Stimulated activated effector memory CD8-positive, alpha-beta T cell treated with anti-CD3 and anti-CD28 coated beads, Interleukin-12 subunit alpha, Interleukin-12 subunit beta, amount 100 ng/mL, for 72 hours (primary cell): ENCODE measurements at places on chromosomes 3 and 15.

DNA sequence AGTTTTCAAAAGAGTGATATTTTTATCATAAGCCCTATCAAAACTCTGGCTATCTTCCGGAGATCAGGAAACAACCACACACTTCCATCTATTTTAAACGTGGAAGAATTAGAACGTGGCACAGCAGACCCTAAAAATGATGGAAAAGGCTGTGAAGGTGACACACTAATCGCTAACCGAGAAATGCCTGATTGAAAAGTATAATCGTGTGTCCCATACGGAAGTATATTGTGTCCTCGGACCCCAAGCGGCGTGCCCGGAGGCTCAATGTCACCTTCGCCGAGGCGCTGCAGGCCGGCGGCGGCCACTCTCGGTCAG lies 642 bp downstream of the COX5A start:
- no peak for DNase-seq

DNA sequence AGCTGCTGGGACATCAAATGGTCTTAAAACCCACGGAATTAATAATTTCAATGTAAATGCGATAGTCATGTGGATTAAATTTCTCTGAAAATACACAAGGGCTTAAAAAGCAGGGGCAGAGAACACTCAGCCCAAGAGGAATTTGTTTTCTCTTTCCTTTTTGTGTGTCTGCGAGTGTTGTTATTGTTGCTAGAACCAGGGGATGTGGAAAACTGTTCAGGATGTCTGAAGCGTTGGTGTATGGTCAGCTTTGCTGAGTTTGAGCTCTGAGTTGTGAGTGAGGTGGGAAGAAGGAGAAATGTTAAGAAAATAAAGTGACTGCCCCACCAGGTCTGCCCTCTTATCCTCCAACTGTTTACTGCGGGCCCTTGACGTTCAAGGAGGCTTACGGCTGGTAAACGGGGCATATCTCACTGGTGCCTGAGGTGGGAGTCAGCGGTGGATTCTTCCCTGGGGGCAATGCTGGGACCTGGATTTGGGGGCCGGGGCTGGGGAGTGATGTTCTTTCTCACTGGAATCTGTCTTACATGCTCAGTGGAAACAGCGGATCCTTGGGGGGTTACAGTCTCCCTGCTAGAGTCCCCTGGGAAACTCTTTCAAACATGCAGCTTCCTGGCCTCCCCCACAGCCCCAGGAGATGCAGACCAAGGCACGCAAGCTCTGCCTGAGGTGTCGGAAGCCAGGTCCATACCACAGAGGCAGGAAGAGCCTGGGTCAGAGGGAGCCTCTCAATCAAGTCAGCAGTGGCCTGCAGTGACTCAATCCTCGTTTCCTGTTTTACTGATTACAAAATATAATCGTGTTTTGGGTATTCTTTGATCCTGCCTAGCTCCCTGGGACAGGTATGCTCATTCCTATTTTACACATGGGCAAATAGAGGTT lies 41.8 kb downstream of the ITGA11 start:
- DNase-seq, result no peak

DNA sequence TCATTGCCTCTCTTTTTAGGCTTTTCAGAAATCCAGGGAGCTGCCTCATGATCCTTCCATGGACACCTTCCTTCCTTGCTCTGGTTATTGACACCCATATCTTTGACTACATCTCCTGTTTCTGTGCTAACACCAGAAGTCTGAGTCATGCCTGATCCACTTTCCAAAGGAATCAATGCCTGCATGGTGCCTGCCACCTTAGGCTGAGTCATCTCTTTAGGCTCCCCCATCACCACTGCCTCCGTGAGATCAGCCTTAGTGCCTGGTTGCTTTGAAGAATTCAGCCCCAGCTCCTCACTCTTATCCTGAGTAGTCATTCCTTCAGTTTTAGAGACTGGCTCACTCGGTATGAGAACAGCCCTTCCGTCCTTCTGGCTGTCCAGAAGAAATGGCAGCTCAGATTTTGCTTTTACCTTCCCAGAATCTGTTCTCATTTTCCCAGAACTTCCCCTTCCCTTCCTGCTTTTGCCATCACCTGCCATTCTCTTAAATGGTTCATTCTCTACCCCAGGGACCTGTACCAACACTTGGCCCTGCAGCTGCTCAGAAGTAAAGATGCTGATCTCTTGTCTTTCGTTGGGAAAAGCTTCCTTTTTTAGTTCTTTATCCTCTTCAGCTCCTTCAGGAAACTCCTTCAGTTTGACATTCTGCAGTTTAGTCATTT lies 105.3 kb downstream of the MAP4 start:
- DNase-seq, result no peak

GRCh38 chr3:133506215-133506901 lies 67.1 kb upstream of the CDV3 start:
- peak; percentile 65 for DNase-seq

DNA sequence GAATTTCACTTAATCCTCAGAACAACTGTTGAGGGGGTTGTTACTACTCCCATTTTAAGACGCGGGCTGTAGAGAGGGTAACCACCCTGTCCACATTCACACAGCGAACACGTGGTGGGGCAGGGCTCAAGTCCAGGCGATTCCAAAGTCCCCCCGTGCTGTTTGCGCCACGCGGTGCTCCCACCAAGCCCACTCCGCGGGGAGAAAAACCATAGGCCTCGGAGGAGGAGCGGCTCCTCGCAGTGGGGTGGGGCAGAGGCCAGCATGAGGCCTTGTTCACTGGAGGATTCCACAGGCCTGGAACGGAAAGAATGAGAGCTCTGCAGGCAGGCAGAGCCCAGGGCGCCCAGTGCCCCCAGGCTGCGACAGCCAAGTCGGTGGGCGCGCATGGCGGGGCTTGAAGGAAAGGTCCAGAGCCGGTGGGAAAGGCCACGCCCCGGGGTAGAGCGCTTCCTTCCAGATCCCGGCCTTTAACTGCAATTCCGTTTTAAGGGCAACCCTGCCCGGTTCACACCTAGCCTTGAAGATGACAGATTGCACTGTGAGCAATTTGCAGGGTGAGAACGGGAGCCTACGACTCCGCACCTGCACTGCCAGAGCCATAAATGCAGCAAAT lies 161.8 kb upstream of the TBL1XR1 start:
- DNase-seq, result peak; percentile 40

DNA sequence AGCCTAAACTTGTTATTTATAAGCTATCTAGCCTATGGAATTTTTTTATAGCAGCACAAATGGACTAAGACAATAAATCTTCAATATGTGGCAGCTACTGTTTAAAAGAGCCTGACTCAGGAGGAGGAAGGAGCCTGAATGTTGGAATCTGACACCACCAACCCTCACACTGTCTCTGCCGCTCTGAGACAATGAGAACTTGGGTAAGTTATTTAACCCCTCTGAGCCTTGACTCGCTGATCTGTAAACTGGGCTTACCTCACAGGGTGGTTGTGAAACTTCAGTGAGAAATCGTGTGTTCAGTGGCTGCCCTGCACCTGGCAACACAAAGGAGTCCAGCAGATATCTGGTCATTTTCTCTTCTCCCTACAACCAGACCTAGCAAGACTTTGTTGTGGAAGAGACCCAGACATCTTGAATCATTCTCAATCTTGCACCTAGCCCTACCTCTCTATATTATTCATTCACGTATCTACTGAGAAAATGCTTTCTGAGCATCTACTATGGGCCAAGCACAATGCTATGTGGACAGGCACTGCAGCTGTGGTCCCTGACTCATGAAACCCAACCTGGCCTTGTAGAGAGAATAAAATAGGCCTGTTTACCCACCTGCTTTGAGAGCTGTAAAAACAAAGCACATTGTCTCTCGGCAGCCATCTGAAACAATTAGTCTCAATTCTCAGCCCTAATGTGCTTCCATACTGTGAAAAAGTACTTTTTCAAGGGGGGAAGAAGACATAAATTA lies 81.9 kb upstream of the SLC25A36 start:
- DNase-seq, result no peak

DNA sequence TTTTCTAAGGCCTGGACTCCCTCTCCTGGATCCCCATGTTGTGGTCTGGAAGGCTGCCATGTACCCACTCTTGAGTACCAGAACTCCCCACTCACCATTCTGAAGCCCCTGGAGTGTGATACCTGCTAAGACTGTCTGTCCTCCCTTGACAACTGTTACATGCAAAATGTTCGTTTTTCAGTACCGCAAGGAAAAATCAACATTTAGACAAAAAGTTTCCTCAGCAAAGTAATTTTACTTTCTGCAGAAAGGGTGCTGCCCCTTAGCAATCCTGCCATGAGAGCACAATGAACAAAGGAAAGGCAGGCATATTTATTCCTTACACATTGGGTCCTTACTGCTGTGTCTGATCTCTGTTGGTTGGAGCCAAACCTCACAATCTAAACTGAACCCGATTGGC lies 7.0 kb upstream of the GK5 start:
- DNase-seq, result no peak

GRCh38 chr3:195286115-195286872 lies 15.3 kb upstream of the XXYLT1 start:
- DNase-seq, result no peak

GRCh38 chr3:112639455-112640225 lies 1.3 kb downstream of the CCDC80 start:
- DNase-seq, result no peak

DNA sequence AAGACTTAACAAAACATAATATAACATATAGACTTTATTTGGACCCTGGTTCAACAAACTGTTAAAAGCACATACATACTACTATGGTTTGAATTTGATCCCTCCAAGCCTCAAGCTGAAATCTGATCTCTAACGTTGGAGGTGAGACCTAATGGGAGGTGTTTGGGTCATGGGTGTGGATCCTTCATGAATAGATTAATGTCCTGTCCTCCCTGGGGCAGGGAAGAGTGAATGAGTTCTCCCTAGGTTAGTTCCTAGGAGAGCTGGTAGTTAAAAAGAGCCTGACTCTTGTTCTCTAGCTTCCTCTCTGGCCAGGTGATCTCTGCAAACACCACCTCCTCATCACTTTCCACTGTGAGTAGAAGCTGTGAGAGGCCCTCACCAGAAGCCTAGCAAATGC lies 36.4 kb downstream of the CLASP2 start:
- no peak for DNase-seq

DNA sequence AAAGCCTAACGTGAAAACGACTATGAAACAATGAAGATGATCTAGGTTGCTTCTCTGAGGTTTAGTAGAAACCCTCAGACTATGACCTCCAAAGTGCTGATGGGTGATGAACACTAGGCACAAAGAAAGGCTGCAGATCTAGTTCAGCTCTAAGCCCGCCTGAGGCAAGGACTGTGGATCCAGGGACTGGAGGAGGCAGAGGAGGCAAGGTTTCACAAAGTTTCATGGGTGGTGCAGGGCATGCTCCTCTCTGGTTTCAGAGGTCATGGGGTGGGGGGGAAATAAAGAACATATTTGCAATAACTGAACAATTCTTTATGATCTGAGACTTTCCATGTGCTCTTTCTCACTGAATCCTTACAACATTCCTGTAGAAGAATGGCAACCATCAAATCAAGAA lies 679.2 kb downstream of the NTRK3 start:
- no peak for DNase-seq

GRCh38 chr15:68818066-68818768 lies 2.5 kb downstream of the ANP32A start:
- DNase-seq, result peak; percentile 45

DNA sequence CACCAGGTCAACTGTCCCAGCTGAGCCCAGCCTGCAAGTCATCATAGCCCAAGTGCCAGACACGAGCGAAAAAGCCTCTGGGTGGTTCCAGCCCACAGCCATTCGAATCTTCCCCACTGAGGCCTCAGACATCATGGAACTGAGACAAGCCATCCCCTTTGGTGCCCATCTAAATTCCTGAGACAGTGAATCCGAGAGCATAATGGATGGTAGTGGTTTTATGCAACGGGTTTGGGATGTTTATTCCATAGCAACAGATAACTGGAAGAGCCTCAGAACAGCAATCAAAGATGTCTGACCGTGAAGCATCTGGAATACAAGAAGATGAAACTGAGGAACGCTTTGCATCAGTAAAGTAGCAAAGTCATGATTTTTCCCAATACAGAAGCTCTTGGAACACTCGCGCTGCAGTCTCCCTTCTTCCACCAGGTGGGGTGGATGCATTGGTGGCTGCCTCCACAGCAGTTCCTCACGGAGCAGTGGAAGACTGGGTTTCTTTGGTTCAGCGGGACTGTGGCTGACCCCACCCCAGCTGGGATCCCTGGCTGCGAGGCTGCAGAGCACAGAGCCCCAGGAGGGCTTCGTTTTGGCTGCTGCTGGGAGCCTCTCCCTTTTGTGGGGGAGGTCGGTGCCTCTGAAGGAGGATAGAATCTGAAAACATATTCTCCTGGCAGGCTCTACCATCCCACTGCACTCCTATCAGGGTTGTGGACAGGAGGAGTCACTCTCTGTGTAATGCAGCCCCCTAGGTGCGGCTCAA lies 26.4 kb upstream of the PDE8A start:
- DNase-seq, result no peak

DNA sequence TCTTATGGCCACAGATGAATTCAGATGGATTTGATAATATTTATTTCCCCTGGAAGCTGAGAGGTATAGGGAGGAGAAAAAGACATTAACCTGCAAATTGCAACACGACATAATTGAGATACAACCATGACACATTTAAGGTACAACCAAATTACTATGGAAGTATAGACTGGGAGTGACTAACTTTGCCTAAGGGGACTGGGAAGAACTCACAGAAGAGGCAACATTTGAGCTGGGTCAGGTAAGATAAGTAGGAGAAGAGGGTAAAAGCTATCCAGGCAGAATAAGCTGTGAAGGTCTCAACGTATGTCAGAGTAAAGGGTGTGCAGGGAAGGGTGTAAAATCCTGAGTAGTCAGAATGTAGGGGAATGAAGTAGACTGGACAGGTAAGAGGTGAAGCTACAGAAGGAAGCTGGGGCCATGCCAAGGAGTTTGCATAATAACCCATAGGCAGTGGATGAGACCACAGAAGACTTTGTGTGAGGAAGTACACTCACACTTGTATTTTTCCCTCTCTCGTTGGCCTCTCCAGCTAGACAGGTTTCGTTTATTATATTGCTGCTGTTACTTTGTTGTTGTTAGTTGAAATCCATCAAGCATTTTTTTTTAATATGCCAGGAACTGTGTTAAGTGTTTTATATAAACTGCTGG lies 28.0 kb upstream of the PTX3 start:
- no peak for DNase-seq

DNA sequence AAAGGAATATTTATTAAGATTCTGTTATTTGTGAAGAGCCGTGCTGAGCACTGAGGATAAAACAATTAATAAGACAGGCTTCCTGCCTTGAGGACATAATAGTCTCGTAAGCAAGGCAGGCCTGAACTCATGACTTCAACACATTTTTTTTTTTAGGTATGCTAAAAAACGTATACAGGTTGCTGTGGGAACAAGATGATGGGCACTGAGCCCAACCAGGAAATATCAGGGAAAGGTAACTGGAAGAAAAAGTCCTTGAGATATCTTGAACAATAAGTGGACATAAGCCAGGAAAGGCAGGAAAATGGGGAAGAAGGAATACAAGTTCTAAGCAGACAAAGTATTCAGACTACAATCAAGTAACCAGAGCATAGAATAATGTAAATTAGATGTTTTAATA lies 26.1 kb downstream of the CERS3 start:
- DNase-seq, result no peak

DNA sequence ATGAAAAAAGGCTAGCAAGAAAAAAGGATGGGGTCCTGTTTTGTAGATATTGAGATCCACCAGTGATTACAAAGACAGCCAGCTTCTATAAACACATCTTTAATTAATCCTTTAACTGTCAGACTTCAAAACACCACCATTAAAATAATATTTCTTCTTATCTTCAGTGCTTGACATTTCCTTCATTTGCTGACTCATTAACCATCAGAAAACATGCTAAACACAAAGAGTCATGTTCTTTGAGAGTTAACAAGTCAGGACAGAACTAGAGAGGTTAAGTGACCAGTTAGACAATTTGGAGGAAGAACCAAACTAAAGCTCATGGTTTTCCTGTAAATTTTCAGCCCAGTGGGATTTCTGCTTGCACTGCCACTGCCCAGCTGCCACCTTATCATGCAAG lies 111.4 kb downstream of the MEIS2 start:
- DNase-seq, result no peak
